ENCODE measurements at places on chromosomes 3 and 15. TPM values are rescaled to one million over a fixed set of nuclear protein-coding genes. Genes with fewer than 3 reads are reported as not detected.

- DNase-seq: no peak
Observed at GRCh38 chr3:167054926-167055325, 325.2 kb downstream of the ZBBX start.

- no peak for DNase-seq
Observed at GRCh38 chr3:142574665-142575064, 3.9 kb downstream of the ATR start.

- DNase-seq: no peak
Observed at GRCh38 chr3:158508481-158508880, 62.5 kb upstream of the MLF1 start.

GRCh38 chr15:28456476-28457395, 76.0 kb downstream of the GOLGA8G start:
- no peak for DNase-seq

DNA sequence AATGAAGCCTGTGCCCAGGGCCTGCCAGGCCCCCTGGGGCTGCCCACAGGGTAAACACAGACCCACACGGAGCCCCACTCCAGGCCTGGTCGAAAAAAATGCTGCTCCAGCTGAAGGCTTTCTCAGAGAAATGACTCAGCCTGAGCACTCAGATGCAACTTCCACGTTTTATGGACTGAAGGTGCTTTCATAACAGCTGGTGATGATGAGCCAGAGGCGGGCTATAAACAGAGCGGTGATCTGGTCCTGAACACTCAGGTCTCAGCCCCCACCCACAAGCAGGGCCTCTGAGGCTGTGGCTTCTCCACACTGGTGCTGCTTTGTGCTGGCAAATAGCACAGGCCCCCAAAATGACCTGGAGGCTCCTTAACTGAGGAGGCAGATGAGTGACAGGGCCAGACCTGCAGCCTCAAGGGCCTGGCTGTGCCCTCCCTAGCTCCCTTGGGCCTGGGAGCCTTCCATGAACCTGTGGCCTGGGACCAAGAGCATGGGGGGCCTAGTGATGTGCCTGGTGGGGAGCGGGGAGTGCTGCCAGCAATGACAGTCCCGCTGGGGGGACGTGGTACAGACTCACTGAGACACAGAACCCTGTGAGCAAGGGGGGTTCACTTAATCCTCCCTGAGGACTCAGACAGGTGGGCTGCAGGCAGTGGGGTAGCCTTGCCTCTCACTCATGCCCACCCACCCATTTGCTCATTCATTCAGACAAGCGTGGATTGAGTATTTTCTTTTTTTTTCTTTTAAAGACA, 23.0 kb upstream of the FURIN start:
- no peak for DNase-seq

DNA sequence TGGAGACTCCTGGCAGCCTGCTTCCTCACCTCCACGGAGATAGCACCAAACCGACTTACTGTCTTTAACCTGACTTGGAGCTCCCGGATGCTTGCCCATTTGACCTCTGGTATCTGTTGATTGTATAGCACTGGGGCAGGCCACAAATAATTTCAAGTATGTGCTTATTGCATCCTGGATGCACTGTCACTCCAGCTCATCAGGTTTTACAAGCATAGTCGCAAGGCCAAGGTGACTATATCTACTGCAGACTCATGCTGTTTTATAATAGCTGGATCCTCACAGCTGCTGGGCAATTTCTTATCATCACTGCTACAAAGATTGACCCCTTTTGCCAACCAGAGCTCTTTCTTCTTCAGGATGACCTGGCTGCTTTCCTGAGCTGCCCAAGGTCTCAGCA, 45.6 kb downstream of the PEX5L start:
- DNase-seq: no peak

DNA sequence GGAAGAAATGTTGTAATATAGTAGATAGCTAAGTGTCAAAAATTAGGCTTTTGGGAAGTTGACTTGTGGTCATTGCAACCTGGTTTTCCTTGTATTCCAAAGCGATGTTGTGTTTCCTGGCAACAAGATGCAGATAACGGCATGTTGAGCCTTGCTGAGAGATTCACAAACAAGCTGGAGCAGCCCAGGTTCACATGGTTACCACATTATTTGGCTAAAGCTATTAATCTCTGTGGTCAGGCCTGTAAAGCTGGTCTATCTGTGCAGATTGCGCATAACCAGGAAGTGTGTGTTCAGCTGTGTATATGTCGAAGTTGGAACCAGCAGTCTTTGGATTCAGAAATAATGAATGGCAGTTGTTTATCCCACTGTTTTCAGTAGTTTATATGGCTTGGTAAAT, 6.6 kb downstream of the TIPARP start:
- peak; percentile 72 for DNase-seq

DNA sequence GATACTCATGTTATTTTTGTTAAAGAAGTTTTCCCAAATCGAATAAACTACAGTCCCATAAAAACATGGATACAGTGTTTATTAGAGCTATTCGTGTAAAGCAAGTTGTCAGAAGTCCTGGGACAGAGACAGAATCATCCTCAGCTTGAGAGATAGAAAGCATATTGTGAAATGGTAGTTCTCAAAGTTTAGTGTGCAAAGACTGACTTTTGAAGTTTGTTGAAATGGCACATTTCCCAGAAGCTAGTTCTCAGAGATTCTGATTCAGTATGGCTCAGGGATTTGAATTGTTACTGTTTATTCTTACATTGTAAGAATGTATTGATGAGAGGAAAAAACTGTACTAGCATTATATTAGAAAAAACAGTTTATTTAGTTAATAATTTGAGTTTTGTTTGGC, 22.1 kb downstream of the GABRR3 start:
- DNase-seq: no peak

- DNase-seq: no peak
Observed at GRCh38 chr3:36812240-36812639, 47.9 kb upstream of the DCLK3 start.

Gene PLSCR2
- total RNA-seq: not detected

Gene EFL1
- total RNA-seq: 21.0 TPM

Gene ZNF609
- 20.9 TPM for total RNA-seq

Gene ABCF3
- total RNA-seq: 49.5 TPM
